Foreskin fibroblast (primary cell): ENCODE measurements at places on chromosomes 3 and 15.

- peak; percentile 70 for DNase-seq
Observed at GRCh38 chr3:160027541-160028195, 39.0 kb downstream of the IL12A start.

GRCh38 chr3:78809966-78810365, 957.8 kb downstream of the ROBO1 start:
- peak; percentile 46 for DNase-seq

DNA sequence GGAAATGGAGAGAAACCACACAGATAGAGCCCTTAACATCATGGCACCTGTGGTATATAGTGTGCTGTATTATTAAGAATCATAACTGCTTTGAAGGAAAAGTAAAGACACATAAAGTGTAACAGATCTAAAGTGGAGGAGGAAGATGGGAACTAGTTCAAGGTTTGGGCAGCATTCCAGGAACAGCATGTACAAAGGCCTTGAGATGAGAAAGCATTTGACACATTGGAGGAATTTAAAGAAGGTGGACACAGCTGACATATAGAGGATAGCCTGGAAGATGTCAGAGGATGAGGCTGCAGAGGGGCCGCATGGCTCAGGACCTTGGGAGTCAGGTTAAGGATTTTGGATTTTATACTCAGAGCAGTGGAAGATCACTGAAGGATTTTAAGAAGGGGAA, 39.0 kb downstream of the LRTM1 start:
- peak; percentile 70 for DNase-seq

DNA sequence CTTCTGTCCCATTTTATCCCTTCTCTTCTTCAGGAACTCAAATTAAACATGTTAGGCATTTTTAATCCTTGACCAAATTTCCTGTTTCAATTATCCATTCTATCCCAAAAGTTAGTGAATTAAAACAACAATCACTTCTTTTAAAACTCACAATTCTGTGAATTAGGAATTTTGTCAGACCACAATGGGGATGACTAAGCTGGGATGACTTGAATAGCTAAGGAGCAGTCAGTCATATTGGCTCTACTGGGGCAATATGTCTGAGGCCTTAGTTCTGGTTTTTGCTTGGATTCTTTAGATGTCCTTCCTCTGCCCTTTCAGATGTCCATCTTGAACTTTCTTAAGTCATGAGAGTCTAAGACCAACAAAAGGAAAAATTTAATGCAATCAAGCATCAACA, 178.2 kb upstream of the TGFBR2 start:
- DNase-seq: peak; percentile 53

DNA sequence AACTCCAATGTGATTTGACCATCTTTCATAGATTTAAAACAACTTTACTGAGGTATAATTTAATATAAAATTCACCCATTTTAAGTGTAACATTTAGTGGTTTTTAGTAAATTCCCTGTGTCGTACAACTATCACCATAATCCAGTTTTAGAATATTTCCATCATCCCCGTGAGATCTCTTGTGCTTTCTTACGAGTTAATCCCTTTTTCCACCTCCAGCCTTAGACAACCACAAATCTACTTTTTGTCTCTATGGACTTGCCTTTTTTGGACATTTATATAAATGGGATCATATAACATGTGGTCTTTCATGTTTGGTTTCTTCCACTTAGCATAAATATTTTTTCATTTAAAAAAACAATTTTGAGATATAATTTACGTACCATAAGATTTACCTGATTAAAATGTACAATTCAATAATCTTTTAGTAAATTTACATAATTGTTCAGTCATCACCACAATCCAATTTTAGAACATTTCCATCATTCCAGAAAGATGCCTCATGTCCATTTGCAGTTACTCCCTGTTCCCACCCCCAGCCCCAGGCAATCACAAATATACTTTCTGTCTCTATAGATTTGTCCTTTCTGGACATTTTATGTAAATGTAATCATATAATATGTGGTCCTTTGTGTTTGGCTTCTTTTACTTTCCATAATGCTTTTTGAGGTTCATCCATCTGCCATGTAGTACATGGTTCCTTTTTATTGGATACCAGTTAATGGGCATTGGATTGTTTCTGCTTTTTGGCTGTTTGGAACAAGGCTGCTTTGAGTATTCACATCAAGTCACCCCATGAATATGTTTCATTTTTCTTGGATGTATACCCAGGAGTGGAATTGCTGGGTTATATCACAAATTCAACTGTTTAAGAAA, 3.1 kb downstream of the OXSR1 start:
- peak; percentile 89 for DNase-seq

- no peak for DNase-seq
Observed at GRCh38 chr3:25009665-25010064, 418.4 kb upstream of the RARB start.

GRCh38 chr3:34155666-34156065, 357.2 kb downstream of the PDCD6IP start:
- DNase-seq: no peak

DNA sequence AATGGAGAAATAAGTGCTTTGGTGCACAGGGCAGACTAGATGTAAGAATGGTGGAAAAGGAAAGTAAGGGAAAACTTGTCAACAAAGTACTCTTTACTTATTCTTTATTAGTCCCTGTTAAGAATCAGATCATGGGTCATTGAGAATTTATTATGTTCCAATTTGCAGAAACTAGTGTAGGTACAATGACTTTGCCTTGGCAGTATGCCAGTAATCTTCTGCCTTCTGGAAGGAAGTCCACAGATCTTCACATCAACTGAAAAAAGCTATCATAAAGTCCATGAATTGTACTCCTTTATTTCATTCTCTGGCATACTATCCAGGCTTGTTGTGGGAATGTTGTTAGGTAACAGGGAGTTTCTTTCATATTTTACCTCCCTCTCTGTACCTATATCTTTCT, 88.2 kb upstream of the FLNB start:
- no peak for DNase-seq
